ENCODE measurements at places on chromosomes 16 and 17. TPM values are rescaled to one million over a fixed set of nuclear protein-coding genes. Genes with fewer than 3 reads are reported as not detected.

- no peak for DNase-seq
Measured at GRCh38 chr16:78509965-78510364, 410.5 kb downstream of the WWOX start.

The PABPN1L gene
- total RNA-seq: not detected

The MRPL58 gene
- total RNA-seq: 20.1 TPM

DNA sequence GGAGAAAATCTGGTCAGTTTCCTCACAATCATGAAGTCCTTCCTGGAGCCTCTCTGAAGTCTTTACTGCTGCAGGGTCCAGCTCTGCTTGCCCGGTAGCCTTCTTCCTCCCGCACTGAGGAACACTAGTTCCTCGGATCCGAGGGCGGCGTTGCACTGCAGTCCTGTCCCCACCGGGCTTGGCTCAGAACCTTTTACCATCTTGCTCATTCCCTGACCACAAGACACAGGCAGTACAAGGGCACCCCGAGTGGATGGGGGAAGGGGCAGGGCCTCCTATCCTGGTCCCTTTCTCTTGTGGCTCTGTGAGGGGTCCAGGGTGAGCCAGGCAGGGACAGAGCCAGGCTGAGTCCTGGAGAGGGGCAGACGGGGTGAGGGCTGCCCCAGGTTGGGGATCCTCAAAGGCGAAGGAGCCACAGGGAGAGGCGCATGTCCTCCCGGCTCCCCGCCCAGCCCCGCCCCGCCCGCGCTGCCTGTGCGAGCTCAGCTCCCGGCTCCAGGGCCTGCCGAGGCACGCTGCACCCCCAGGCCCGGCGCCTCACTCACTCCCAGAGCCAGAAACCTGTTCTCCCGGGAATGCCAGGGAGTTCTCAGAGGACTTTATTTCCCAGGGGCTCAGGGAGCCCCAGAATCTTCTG, 1.5 kb downstream of the FOXN1 start:
- DNase-seq: no peak

DNA sequence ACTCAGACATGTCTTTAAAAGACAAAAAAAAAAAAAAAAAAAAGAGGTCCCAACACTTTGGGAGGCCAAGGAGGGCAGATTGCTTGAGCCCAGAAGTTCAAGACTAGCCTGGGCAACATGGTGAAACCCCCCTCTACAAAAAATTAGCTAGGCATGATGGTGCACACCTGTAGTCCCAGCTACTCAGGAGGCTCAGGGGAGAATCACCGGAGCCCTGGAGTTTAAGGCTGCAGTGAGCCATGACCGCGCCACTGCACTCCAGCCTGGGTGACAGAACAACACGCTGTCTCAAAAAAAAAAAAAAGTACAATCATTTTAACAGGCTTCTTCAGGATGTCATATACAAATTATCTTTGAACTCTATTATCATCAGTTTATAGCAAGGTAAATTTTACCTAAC, 22.0 kb downstream of the C16orf87 start:
- DNase-seq: no peak

GRCh38 chr17:61354895-61355874, 44.5 kb upstream of the TBX2 start:
- no peak for DNase-seq

DNA sequence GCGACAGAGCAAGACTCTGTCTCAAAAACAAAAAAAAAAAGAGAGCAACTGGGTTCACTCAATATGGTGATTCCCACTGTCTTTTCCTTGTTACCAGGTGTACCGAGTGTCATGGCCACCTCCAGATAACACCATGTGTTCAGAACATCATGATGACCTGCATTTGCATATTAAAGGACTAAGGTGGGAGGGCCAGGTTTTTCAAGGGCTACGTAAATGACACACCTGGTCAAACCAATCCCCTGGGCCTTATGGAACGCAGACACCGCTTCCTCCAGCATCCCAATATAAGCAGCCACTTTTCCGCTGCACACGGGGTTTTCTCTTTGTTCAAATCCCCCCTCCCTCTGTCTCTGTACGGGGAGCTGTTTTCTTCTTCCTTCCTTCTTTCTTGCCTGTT, 29.3 kb downstream of the WSCD1 start:
- DNase-seq: no peak

DNA sequence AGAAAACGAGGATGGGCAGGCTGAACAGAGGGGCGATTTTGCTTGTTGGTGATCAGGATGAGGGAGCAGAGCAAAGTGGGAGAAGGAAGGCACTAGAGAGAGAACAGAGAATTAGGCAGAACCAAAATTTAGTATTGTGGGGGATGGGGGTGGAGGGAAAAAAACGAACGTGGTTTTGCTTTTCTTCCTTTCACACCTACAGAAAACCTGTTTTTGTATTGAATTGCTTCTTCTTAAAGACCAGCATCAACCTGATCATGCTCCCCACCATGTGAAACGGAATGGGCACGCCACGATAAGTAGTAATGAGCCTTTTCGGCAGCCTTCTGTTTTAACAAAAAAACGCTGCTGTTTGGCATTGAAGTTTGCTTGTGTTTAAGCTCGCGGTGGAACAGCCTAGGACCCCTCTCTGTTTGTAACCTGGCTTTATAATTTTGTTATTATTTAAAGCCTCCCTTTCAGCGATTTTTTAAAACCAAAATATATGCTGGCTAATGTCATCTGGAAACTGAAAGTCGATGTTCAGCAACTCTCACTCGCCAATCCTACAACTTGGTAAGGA, 36.8 kb downstream of the ERCC4 start:
- no peak for DNase-seq

DNA sequence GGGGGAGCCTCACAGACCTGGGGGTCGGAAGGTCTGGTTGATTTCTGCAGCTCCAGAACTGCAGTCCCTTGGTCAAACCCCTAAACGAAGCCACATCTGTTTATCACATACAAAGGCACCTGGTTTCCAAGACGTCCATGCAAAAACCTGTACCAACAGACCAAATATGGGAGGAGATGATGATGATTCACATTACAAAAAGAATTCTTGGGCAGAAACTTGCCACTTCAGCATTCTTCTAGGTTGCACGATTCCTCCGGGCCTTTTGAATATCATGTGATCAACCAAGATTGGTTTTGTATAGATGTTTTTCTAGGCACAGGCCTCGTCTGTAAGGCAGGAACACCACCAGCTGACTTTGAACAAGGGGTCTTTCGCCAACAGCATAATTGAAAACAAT, 466.3 kb downstream of the SOX9 start:
- no peak for DNase-seq

DNA sequence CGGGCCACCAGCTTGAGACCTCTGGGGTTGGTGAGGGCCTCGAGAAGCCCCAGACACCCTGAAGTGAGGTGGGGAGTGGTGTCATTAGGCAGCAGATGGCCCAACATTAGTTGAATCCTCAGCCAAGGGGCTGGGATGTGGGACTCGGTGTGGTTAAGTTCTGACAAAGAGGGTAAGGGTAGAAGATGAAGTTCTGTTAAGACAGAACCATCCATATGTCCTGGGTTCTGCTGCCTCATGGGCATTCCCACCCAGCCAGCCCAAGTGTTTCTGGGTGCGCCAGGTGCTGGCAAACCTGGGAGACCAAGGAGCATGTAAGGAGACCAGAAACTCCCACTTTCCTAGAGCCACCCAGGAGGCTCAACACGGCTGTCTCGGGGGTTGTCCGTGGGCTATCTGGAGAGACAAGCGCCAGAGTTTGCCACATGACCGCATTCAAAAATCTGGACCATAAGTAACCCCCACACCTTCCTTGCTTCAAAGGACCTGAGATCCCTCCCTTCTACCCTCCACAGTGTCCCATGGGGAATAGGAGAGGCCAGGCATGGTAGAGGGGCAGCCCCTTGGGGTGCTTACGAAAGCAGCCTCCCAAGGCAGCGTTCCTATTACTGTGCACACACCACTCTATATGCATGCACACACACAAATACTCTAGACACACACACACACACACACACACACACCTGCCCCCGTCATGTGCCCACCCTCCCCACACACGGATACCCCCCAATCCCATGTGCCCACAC, 128.7 kb downstream of the C16orf78 start:
- peak; percentile 36 for DNase-seq

DNA sequence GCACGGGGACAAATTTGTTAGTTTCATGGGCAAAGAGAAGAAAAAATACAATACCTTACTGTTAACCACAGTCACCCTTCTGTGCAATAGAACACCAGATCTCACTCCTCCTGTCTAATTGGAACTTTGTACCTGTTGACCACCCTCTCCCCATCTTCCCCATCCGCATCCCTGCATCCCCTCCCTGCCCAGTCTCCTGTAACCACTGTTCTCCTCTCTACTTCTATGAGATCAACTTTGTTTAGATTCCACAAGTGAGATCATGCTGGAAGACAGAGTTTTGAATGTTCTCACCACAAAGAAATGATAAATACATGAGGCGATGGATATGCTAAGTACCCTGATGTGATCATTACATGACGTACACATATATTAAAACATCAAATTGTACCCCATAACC, 47.7 kb downstream of the CLEC16A start:
- DNase-seq: no peak
